ENCODE measurements at places on chromosomes 4 and X.

DNA sequence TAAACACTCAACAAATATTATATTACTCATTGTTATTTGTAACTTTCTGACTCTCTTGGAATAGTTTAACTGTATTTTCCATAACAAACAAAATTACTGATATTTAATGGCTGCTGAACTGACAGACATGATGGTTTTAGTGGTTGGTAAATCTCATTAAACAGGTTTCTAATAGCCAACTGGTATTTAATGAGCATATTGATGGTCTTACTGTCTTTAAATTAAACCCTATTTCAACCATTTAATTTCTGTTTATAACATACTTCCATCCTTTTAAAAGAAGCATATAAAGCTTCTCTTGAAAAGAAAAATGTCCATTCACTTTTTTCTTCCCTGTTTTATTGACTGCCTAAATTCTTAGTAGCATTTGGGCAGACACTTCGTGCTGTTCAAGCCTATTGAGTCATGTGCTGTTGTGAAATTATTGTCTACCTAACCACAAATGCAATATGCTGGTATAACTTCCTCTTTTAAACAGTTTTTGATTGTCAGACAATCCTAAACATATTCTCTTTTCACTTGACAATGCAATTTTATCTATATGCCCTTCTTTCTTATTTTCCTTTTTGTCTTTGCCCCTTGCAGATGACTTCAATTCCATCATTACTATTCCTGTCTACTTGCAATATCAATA lies 163.9 kb upstream of the SLC7A11 start:
- DNase-seq, result no peak

DNA sequence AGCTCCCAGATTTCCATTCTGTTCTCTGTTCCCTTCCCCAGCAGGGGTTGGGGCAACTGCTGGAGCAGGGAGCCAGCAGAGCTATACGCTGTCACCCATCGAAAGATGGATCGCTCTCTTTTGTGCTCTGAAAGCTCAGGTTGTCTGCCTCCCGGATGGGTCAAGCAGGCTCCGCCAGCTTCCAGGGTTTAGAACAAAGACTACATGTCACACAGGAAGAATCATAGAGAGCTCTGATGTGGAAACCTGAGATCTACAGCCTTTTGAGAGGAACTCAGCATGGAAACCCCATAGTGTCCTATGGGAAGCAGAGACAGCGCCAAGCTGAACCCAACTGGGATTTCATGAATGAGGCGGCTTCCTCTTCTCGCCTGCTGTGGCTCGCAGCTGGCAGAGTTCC lies 205.4 kb downstream of the HS3ST1 start:
- DNase-seq, result peak; percentile 87

DNA sequence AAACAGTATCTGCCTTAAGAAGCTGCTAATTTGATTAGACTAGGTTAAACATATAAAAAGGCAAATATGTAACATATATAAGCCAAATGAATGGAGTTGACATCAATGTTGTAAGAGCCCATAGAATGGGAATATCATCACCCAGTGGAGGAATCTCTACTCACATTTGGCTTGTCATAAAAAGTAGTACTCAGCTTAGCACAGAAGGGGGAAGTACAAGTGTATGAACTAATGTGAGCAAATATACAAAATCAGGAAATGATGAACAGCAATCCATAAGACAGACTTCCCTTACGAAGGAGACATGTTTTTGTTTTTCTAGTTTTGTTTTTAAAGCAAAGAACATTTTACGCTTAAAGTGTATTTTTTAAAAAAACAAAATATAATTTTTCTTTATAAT lies 74.9 kb downstream of the MAB21L2 start:
- no peak for DNase-seq

DNA sequence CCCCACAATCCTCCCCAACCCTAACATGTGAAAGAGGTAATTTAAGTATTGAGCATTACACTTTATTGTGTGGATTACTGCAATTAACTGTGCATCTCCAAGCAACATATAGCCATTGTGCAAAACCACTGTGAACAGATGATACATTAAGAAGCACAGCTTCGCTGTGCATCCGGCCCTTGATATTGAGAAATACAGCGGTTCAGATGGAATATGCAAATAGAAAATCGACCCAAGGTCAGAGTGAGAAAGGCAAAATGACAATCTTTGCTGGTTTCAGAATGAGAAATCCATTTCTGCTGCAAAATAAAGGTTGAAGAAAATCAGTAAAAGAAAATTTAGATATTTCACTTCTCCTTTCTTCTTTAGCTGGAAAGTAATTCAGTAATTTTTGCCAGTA lies 805.9 kb upstream of the GRID2 start:
- no peak for DNase-seq

GRCh38 chr4:121462660-121463261 lies 81.9 kb upstream of the QRFPR start:
- DNase-seq, result peak; percentile 70

GRCh38 chrX:65997978-65998717 lies 41.7 kb downstream of the VSIG4 start:
- no peak for DNase-seq

DNA sequence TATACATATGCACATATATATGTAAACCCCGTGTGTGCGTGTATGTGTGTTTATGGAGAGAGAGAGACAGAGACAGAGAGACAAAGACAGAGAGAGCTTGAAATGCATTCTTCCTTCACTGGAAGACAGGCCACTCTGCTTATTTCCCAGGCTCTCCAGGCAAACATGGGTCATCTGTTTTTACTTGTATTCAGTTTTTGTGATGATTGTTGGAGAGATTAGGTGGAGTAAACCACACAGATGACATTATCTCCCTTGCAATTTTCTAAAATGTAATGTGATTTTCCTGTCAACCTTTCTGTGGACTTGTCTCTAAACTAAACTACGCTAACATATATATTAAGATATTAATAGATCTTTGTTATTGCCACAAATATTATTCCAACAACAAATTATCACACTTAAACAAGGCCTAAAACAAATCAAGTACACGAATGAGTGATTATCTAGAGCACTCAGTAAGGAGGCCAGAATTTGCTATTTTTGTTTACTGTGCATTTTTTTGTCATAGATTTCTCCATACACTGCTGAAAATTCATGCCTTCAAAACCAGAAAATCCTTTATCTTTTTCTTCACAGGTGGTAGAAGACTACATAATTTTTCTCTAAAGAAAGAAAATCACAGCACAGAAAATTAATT lies 251.8 kb upstream of the SLIT2 start:
- no peak for DNase-seq

GRCh38 chr4:95092766-95093165 lies 335.0 kb downstream of the BMPR1B start:
- DNase-seq, result no peak

GRCh38 chrX:12700745-12701144 lies 90.5 kb upstream of the PRPS2 start:
- no peak for DNase-seq

- DNase-seq, result no peak
These were observed 72.6 kb upstream of the CD99 start for GRCh38 chrX:2618516-2618915.

DNA sequence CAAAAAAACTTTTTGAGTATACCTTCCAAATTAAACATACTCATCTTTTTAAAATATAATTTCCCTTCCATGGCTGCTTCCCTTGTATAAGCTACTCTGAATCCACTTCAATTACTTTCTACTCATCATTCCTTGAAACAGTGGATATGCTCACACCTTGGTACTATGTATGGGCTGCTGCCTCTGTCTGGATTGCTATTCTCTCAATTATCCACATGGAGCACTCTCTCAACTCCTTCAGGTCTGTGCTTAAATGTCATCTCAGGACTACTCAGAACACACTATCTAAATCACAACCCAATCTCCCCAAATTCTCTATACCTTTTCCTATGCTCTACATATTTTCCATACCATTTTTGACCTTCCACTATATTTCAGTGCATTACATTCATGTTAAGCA lies 898.9 kb upstream of the EPHA5 start:
- DNase-seq, result no peak

GRCh38 chr4:53563824-53564223 lies 27.5 kb downstream of the LNX1 start:
- DNase-seq, result no peak

- no peak for DNase-seq
These were observed 18.9 kb downstream of the C4orf50 start for GRCh38 chr4:5999356-5999755.

DNA sequence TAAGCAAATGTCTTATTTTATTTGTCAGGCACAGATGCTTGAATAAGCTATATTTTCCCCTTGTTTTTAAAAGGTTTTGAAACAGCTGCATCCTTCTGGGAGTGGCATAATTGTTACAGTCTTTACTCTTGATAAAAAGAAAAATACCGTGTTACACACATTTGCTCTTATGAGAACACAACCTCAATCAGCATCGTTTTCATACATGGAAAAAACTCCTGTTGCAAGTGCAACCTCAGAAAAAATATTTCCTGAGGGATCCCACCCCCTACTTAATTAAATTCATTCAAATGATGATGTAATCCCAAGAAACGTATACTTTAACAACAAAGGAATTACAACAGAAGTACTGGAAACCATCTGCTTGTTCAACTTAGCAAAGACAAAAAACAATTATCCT lies 58.6 kb downstream of the SMAD1 start:
- no peak for DNase-seq

- DNase-seq, result no peak
These were observed 140.5 kb downstream of the CHRNA9 start for GRCh38 chr4:40475609-40476008.
